ENCODE measurements at places on chromosomes 13 and 19. TPM values are rescaled to one million over a fixed set of nuclear protein-coding genes. Genes with fewer than 3 reads are reported as not detected.

Gene ACER1
- polyA plus RNA-seq = not detected

Gene CD70
- polyA plus RNA-seq = not detected

Gene LMTK3
- 6.9 TPM for polyA plus RNA-seq

Gene ZNF534
- 0.09 TPM for polyA plus RNA-seq

Gene ZNF865
- polyA plus RNA-seq = 4.0 TPM

Gene GJB6
- not detected for polyA plus RNA-seq

Gene FGF9
- polyA plus RNA-seq = 15.2 TPM

Gene SRRM5
- polyA plus RNA-seq = 0.31 TPM

Gene ZNF730
- polyA plus RNA-seq = 2.2 TPM

Gene CALR3
- not detected for polyA plus RNA-seq

- DNase-seq = no peak
Measured at GRCh38 chr19:1206150-1206863, 729 bp downstream of the STK11 start.

- no peak for DNase-seq
Measured at GRCh38 chr19:34733266-34733745, 737 bp upstream of the ZNF181 start.

DNA sequence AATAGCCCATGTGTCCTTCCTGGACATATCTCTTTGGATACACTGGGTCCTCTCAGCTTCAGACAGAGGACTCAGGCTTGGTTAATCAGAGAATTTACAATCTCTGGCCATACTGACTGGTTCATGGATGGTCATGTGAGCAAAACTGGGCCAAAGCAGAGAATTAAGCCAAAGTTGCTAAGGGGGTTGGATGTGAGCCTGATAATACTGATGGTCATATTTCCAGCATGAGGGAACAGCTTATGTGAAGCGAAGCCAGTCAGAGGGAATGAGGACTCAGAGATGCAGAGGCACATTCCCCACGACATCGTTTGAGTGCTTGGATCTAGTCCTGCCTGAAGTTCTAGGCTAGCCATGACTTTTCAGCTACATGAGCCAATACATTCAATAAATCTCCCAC is 22.0 kb upstream of the LRRC4B start:
- DNase-seq = no peak

DNA sequence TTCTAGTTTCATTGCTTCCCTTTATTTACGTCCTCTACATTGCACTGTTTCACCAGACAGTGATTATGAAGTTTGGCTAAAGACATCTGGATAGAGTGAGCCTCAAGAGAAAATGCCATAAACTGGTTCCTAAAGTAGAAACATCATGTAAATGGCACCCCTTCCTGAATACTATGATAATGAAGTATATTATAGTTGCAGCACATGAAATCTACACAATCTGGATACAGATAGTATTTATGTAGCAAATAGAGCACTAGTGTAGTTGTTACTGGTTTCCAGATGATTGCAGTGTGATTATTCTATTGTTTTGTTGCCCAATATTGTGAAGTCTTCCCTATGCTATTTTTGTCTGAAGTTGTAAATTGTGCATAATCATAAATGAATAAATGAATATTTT is 2786.9 kb upstream of the PCDH20 start:
- DNase-seq = no peak

DNA sequence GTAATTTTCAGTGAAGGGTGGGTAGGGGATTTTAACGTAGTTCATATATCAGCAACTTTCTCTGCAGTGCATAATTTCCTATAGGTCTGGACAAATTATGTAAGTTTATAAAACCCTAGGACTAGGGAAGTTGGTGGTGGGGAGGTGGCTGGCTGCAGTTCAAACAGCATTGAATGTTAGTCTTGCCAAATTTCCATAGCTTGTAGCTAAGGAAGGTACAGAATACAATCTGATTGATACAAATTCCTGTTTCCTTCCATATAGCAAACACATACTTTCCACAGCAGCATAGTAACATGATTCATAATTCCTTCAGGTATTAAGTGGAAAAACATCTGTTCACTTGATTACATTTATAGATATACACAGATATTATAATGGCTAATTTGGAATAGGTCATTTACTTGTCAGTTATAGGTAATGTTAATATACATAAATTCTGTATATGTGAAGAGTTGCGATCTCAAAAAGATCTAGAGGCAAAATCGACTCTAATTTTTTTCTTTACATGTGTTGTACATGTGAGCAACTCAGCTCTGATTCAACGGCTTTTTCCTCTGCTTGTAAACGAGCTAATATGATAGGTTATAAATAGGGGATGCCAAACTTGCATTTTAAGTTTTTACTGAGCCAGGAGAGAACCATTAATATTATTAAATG is 233.4 kb upstream of the CSNK1A1L start:
- DNase-seq = no peak

- DNase-seq = no peak
Measured at GRCh38 chr19:31838163-31838815, 489.1 kb upstream of the TSHZ3 start.

DNA sequence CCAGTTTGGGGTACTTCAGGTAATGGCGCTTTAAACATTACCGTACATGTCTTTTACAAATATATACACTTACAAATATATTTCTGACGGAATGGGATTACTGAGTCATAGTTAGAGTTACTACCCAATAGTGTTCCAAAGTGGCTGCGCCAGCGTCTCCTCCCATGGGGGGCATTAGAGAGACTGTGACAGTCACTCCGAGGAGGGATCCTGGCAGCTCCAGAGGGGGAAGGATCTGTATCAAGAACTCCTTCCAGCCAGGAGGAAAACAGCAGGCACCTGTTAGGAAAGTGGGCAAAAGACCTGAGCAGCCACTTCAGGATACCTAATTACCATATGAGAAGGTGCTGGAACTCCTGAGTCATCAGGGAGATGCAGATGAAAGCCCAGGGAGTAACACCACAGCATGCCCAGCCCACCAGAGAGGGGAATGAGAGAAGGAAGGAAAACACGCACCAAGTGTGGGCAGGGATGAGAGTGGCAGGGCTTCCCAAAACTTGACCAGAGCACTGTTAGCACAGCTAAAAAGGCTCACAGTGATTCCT is 52.9 kb downstream of the SLC7A9 start:
- no peak for DNase-seq

DNA sequence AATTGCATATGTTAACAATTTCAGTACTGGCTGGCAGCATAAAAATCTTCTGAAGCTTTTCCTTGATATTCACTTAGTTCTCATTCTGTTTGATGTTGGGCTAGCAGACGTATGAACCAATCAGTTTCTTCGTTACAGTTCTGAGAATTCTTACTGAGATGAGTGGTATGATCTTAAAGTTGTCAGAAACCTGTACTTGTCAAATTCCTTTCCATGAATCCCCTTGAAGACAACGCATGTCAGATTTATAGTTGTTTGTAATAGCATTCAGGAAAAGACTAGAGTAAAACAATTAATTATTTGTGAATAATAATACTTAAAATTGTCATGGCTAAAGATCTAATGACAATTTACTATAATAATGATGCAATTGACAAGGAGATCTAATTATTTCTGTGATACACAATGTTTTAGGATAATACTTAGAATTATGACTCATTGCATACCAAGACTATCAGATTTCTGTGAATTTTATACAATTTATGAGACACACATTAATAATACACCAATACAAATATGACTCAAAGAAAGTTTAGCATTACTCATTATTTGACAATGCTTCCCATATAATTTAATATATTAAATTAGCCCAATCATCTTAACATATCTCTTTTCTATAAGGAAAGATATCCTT is 447.2 kb downstream of the RFC3 start:
- no peak for DNase-seq

GRCh38 chr13:94520001-94520400 is 40.5 kb upstream of the DCT start:
- no peak for DNase-seq

- no peak for DNase-seq
Measured at GRCh38 chr19:48296963-48297734, 27.3 kb downstream of the ZNF114 start.

DNA sequence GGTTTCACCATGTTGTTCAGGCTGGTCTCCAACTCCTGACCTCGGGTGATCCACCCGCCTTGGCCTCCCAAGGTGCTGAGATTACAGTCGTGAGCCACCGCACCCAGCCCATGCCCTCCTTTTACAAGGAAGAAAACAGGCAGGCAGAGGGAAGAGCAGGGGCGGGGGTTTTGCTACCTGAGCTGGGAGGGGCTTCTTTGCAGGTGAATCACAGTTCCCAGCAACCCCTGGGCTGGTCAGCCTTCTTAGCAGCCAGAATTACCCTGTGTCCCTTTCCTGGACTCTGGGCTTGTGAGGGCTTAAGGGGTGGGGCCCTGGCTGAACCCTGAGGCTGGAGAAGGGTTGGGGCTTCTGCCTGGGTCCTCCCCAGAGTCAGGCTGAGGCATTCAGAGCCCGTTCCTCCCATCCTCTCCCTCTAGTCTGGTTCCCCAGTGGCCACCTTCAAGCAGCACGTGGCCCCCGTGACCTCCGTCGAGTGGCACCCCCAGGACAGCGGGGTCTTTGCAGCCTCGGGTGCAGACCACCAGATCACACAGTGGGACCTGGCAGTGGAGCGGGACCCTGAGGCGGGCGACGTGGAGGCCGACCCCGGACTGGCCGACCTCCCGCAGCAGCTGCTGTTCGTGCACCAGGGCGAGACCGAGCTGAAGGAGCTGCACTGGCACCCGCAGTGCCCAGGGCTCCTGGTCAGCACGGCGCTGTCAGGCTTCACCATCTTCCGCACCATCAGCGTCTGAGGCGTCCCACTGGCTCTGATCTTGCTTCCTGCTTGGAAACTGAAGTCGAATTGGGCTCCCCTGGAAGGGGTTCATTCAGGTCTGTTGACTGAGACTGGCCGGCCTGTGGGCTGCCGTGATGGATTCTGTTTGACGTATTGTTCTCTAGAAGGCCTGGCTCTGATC is 2.8 kb upstream of the KCNJ14 start:
- DNase-seq = peak; percentile 23

DNA sequence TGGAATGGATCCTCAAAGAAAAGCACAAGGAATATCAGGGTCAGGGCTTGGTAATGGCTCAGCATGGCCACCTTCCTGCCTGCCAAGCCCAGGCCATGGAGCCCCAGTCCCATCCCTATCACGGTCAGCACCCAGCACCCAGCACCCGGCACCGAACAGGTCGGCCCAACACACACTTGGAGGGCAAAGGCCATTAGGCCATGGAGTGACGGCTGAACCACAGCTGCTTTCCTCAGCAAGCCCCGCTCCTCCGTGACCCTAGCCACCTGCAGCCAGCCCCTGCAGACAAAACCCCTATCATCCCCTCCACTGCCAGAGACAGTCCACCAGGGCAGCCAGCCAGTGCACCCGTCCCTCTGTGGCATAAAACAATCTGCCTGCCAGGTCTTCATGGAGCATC is 20.6 kb downstream of the PEPD start:
- DNase-seq = no peak

GRCh38 chr19:35592226-35592625 is 6.3 kb downstream of the PMIS2 start:
- peak; percentile 61 for DNase-seq

GRCh38 chr13:39942552-39943273 is 287.3 kb downstream of the COG6 start:
- DNase-seq = peak; percentile 62

- DNase-seq = peak; percentile 39
Measured at GRCh38 chr13:42836930-42837690, 55.7 kb downstream of the FAM216B start.

DNA sequence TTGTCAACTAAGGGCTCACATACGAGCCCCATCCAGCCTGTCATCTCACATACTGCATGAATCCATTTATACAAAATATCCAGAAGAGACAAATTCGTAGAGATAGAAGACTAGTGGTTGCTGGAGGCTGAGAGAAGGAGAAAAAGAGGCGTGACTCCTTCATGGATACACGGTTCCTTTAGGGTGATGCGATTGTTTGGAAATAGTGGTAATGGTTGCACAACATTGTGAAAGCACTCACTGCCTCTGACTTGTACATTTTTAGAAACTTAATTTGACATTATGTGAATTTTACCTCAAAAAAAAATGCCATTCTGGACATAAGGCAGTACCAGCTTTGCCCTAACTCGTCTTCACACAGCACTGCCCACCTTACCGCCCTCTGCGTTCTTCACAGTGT is 27.3 kb downstream of the IGFL1 start:
- no peak for DNase-seq

DNA sequence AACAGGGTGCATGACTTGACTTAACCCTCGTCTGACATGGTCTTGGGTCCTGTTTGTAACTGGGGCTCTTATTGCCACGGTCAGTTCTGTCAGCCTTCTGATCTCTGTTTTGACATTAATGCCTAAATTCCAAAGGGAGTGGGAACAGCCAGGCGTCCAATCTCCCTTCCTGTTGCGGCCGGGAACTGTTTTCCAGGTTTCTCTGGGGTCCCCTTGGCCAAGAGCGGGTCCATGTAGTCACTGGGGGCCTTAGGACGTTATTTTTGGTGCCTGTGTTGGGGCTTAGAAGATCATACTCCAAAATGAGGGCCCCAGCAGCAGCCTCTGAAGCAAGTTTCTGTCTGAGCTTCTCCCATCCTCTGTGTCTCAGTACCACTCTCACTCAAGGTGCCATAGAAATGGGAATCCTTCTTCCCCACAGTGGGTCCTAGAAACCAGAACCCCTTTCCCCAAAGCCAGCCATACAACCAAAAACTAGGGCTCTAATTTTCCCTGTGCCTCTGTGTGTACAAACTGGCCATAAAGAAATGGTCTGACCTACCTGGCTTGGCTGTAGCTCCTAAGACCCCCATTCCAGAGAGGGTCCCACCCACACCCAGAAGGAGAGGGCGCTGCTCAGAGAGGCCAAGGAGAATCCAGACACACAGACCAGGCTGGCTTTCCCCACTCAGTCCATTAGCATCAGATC is 50.4 kb downstream of the C13orf46 start:
- DNase-seq = no peak

GRCh38 chr19:14363183-14364097 is 17.8 kb upstream of the ADGRE5 start:
- DNase-seq = peak; percentile 57

- DNase-seq = no peak
Measured at GRCh38 chr19:5057860-5058259, 88.9 kb downstream of the KDM4B start.

GRCh38 chr13:97423300-97424045 is 10.5 kb upstream of the RAP2A start:
- no peak for DNase-seq

GRCh38 chr19:35142606-35143230 is 337 bp upstream of the FXYD7 start:
- DNase-seq = peak; percentile 64

DNA sequence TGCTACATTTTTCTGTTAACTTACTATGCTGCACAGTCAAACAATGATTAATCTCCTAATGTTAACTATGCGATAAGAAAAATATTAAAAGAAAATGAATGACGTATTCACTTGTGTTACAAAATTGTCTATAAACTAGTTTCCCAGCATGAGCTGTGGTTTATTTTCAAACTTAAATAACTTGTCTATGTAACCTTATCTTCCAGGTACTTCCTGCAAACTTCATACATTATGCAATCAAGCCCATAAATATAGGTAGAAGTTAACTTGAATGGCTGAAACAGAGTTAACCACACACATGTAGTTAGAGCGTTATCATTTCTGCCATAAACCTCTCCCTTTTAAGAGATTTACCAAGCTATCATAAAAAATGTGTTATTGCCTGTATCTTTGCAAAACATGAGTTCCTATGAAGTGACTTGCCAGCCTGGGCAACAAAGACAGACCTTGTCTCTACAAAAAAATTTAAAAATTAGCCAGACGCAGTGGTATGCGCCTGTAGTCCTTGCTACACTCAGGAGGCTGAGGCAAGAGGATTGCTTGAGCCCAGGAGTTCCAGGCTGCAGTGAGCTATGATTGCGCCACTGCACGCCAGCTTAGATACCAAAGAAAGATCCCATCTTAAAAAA is 17.7 kb upstream of the KLF5 start:
- peak; percentile 89 for DNase-seq

- DNase-seq = no peak
Measured at GRCh38 chr19:57687363-57688010, 5.7 kb downstream of the ZNF551 start.

Data from small intestine (tissue), 16 donors.